ENCODE measurements at places on chromosomes 7 and 10.
A peak's percentile ranks its signal among the peaks of the same experiment; 100 is the strongest.

DNA sequence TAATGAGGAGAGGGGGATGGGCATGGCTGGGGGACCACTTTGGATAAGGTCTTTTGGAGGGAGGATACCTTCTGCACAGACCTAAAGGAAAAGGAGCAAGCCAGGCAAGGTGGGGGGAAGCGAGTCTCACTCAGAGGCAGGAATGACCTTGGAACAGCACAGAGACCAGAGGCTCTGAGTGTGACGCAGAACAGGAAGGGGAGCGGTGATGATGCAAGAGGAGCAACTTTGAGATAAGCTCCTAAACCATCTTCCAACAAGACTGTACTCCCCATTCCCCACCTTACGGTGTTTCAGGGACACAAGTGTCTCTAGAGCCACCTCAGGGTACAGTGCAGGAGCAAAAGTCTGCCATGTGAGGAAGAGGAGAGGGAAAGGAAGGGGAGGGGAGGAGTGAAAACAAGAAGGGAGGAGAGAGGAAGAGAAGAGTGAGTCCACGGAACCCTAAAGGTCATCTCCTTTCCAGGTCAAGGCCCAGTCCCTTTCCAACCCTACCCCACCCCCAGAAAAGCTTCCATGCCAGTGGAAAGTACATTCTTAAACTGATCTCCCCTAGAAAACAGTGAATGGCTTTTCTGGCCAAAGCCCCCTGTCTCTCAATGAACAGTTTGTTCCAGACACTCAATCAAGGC is 54.1 kb downstream of the JAZF1 start:
- no peak for DNase-seq

GRCh38 chr7:91034459-91035368 is 229.5 kb upstream of the FZD1 start:
- DNase-seq, result no peak

GRCh38 chr7:107173691-107174406 is 5.0 kb downstream of the HBP1 start:
- no peak for DNase-seq

DNA sequence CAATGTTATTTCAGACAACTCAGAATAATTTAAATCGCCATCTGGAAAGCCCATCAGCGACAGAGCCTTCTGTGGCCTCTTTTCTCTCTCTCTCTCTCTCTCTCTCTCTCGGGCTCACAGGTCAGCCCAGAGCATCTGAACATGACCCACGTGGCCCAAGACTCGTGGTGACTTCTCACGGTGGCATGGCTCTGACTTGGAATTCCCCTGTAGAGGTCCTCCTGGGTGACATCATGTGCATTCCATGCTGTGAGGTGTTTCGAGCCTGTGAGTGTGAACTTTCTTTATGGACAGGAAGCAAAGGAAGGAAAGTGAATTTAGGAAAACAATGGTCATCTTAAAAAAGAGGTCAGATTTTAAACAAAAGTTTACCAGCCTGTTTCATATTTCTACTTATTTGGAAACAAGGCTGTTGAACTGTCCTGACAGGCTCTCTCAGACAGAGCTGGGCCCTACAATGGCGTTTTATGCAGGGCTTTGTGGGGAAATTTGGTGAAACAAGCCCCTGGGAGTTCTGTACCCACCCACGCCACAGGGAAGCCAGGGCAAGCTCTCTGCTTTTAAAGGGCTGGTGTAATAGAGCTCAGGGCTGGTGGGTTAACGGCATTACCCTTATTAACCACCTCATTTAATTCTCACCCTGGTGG is 359.7 kb upstream of the ZNF32 start:
- DNase-seq, result peak; percentile 97

DNA sequence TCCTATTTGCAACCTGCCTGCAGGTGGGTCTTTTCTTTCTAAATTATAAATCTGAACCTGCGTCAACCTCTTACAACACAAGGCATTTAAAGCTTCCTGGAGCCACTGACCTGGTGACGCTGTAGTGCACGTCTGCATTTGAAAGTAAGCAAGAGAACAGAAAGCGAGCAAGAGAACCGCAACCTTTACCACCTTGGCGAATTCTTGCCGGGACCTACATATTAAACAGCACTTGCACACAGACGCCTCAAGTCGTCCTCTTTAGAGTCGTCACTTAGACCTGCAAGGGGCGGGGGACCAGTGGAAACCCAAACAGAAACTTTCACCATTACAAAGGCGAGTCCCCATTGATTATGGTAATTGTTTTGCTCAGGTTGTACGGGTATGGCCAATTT is 9.5 kb downstream of the GLI3 start:
- DNase-seq, result no peak

- DNase-seq, result no peak
Measured at GRCh38 chr7:15593382-15593781, 31.6 kb upstream of the AGMO start.

- no peak for DNase-seq
Measured at GRCh38 chr10:131814567-131815265, 86.1 kb upstream of the PPP2R2D start.

- DNase-seq, result no peak
Measured at GRCh38 chr10:131269776-131270460, 41.6 kb downstream of the TCERG1L start.

DNA sequence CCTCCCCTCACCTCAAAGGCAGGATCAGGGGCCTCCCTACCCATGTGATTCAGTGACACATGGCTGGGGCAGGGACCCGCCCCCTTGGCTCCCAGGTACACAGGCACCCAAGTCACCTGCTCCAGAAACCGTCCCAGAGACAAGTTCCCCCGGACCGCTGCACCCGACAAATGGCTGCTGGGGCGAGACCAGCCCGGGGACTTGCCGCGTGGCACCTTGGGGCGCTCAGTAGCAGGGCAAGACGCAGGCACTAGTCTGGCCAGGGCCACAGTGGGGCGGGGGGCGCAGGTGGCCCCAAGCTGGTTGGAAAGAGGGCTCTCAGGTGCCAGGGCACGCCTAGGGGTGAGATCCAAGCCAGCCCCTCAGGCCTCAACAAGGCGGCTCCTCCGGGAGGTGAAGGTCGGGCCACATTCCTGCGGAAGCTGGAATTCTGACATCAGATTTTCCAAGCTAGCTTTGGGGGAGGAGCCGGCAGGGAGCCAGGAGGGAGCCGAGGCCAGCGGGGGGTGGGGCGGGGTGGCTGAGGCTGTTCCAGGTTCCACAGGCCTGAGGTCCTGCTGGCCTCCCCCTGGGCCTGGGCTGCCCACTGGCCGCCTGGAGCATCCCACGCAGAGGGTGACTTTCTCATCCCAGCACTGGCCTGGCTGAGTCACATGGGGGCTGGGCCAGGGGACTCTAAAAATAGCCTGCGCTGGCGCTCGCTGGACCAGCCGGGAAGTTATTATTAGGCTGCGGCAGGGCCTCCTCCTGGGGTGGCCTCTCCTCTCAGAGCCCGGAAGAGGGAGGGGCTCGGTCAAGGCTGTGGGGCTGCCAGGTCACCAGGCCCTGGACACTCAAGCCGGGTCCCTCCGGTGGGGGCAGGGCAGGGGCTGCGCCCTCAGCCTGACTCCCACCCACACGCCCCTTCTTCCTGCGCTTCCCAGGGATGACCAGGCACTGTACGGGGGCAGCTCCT is 20.5 kb upstream of the INPP5A start:
- no peak for DNase-seq

- DNase-seq, result no peak
Measured at GRCh38 chr7:14855033-14855794, 47.3 kb downstream of the DGKB start.

All from pulmonary artery endothelial cell (primary cell).